ENCODE measurements at places on chromosomes 6 and 20.

DNA sequence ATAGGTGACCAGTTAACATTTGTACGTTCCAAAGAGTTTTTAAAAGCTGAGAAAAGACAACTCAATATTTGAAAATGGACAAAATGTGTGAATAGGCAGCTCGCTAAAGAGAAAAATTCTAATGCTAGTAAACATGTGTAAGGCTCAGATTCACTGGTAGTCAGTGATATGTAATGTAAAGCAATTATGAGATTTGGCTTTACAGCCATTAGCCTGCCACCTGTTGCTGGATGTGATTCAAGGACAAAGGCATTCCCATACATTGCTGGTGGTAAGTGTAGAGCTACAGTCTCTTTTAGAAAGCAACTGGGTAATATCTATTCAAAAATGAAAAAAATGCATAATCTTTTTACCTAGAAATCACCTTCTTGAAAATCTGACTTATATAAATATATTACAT, 114.3 kb downstream of the COL19A1 start:
- no peak for DNase-seq

DNA sequence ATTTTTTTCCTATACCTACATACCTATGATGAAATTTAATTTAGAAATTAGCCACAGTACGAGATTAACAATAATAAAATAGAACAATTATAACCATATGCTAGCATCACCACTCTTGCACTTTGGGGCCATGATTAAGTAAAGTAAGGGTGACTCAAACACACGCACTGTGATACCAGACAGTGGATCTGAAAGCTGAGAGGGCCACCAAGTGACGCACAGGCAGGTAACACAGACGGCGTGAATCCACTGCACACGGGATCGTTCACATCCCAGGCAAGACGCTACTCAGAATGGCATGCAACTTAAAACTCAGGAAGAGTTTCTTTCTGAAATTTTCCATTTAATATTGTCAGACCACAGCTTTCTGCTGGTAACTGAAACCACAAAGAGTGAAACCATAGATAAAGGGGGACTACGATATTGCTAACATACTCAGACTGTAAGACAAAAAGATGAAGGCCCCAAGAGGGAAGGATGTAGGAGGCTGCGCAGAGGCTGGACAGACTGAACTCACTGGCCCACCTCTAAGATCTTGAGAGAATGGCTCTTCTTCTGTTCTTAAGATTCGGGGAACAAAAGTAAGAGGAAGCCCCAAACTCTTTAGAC, 17.9 kb downstream of the RRBP1 start:
- no peak for DNase-seq

DNA sequence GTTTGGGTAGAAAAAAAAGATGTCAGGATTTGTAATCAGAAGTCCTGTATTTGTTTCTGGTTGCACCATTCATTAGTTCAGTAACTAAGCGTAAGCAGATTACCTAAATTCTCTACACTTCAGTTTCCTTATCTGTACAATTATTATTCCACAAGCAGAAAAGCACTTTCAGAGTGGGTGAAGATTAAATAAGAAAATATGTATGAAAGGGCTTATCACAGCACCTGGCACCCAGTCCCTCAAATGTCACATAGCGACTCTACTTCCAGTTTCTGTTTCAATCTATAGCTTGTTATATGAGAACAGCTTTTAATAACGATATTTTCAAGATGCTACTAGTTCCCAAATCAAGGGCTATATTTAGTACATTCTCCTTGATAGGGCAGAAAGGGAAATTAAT, 31.4 kb downstream of the RGS17 start:
- DNase-seq: no peak

DNA sequence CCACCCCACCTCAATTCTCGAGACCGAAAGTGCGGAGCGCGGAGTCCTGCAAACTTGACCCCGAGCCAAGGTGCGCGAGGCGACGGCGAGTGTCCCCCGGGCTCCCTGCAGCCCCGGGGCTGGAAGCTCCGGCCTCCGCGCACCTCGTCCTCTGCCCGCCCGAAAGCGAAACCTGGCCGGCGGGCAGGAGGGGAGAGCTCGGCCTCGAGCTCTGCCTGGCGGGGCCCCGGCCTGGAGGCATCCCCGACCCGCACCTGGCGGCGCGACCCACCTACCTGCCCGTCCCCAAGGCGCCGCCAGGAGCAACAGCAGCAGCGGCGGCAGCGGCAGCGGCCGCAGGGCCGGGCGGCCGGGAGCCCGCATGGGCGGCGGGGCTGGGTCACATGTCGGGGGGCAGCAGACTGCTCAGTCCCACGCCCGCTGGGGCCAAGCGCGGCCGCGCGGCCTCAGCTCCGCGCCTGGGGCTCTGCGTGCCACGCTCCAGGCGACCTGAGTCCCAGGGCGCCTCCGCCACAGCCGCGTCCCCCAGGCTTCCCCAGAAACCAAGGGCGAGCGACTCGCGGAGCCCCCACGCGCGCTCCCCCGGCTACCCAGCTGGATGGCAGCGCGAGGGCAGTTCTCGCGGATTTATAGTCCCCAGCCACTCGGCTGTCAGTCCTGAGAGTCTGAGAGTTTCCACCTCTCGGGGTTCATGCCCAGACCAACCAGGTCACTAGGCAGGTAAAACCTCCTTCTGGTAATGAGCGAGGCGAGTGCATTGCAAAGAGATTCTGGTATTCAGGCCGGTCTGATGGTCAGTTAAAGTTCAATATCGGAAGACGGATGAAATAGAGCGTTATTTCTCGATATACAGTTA, at the start of gene IL20RA:
Gene IL20RA (minus strand): TSS at position 600 of the 856 bp plus-strand sequence. CDS start 237 bp downstream, at position 363.
- DNase-seq: peak; percentile 53

DNA sequence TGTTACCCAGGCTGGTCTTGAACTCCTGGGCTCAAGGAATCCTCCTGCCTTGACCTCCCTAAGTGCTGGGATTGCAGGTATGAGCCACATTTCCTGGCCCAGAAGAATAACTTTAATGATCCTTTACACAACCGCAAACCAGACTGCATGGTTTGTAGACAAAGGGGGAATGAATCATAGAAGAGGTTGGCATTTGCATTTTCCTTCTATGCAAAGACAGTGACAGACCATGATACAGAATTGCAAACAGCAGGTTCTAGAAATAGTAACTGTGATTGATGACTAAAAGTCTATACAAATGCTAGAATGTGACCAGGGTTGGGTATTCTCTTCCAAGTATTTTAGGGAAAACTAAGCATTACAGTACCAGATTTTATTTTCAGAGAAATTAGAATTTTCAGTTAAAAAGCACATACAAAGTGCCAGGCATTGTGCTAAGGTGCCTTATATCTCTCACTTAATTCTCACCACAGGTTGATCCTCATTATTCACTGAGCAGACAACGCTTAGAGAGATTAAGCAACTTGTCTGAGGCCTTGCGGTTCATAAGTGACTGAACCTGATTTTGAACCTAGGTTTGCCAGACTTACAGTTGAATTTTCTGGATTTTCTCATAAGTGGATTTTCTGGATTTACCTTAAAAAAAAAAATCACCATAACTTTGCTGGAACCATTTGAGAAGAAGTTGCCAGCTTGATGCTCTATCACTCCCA, 146.6 kb downstream of the ZFAND3 start:
- no peak for DNase-seq

GRCh38 chr20:61821735-61822134, 243.9 kb downstream of the TAF4 start:
- DNase-seq: no peak

DNA sequence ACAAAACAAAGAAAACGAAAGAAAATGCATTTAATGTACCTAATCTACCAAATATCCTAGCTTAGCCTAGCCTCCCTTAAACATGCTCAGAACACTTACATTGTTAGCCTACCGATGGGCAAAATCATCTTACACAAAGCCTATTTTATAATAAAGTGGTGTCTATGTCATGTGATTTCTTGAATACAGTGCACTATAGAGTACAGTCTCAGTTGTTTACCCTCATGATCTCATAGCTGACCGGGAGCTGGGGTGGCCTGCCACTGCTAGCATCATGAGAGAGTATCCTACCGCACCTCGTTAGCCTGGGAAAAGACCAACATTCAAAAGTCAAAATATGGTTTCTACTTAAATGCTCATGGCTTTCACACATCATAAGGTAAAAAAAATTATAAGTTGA, 16.6 kb downstream of the GCNT2 start:
- no peak for DNase-seq

GRCh38 chr6:160871320-160871719, 120.2 kb upstream of the MAP3K4 start:
- DNase-seq: no peak

DNA sequence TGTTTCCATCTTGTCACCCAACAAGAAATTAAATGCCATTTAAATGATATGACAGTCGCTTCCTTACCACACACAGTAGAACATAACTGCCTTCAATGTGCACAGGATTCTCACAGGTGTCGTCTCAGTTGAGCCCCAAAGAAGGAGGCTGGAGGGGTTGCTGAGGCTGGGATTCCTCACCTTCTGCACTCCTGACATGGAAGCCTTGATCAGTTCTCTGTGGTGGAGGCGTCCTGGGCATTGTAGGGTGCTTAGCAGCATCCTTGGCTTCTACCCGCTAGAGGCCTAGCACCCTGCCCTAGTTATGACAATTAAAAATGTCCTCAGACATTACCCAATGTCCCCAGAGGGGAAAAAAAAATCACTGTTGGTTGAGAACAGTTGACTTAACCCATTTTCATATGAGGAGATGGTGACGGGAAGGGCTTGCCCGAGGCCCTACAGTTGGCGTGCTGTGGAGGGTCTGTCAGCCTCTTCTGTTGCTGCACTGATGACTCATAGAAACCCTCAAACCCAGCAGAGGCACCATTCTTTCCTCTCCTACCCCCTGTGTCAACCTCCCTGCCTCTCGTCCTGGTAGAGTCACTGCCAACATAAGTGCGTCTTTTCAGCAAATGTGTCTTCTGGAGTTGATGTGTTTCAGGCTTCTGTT, 19.3 kb upstream of the ZNF831 start:
- DNase-seq: no peak

- no peak for DNase-seq
These were observed 47.7 kb upstream of the TMEM244 start for GRCh38 chr6:129908858-129909257.

DNA sequence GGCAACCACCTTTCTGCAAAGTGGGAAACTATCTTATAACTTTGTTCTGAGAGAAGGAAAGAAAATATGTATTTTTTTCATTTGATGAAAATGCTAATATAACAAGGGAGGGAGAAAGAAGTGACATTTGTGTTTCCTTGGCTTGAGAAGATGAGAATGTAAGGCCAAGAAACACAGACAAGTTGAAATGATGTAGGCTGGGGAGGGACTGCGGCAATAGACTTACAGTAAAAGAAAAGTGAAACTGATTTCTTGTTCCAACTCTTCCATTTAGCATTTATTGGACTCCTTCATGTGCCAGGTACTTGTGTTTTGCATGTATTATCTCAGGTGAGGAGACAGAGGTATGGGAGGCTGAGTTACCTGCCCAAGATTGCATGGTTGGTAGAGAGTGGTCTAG, 130.9 kb downstream of the CARMIL1 start:
- DNase-seq: no peak

GRCh38 chr6:162267641-162268040, 459.9 kb downstream of the PRKN start:
- no peak for DNase-seq

- no peak for DNase-seq
These were observed 71.0 kb upstream of the RALGAPA2 start for GRCh38 chr20:20783450-20783849.

- no peak for DNase-seq
These were observed 333.2 kb upstream of the JARID2 start for GRCh38 chr6:14912706-14913105.

- no peak for DNase-seq
These were observed 63.7 kb downstream of the PXDC1 start for GRCh38 chr6:3687847-3688246.

DNA sequence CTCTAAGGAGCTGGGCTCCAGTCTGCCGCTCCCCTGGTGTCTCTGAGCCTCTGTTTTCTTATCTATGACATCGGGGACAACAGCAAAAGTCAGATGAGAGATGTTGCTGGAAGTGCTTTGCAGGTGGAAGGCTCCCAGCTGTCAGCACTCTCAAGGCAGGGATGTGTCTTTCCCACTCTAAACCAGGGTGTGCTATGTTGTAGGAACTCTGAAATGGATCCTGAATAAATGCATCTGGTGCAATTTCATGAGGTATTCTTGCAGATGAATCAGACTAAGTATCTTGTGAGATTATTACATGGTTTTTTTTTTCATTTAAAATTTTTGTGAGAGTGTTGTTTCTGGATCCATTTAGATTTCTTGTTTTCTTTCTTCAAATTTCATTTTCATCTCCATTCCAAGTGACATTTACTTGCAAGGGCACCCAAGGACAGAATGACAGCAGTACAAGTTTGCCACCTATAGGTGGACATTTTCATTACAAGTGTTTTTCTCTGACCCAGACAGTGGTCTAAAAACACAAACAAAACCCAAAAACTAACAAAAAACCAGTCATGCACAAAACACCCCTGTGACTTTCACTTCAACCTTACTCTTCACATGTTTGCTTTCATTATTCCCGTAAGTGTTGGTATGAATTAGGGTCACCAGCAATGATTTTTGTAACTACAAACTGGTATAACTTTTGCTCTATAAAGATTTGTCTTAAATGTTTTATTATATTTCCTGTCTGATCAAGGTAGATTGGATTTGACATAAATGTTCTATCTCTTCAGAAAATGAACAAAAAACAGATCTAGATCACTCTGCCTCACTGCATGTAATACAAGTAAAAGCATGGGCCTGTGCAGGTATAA, 14.7 kb upstream of the SIM1 start:
- DNase-seq: peak; percentile 63
